ENCODE measurements at places on chromosomes 4 and X. TPM values are rescaled to one million over a fixed set of nuclear protein-coding genes. Genes with fewer than 3 reads are reported as not detected.

- no peak for DNase-seq
Measured at GRCh38 chr4:1463088-1463926, 57.1 kb upstream of the NKX1-1 start.

Gene NAP1L3
- total RNA-seq, result 1.2 TPM

DNA sequence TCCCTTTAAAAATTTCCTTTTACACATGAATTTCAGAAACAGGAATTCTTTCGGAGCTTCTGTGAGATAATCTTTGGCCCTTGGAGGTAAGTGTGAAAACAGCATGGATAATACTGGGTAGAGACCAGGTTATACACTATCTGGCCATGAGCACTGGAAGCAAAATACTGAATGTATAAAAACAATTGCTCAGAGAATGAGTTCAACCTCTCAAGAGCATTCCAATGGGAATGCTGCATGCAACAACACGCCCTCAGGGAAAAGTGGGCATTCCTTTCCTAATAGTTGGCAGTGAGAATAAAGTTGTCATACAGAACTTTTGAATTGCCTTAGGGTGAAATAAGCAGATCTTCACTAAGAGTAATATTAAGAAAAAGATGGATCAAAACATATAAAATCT, 574.8 kb upstream of the DIPK2B start:
- DNase-seq, result peak; percentile 88

- peak; percentile 65 for DNase-seq
Measured at GRCh38 chrX:42385730-42386129, 392.2 kb downstream of the PPP1R2C start.

DNA sequence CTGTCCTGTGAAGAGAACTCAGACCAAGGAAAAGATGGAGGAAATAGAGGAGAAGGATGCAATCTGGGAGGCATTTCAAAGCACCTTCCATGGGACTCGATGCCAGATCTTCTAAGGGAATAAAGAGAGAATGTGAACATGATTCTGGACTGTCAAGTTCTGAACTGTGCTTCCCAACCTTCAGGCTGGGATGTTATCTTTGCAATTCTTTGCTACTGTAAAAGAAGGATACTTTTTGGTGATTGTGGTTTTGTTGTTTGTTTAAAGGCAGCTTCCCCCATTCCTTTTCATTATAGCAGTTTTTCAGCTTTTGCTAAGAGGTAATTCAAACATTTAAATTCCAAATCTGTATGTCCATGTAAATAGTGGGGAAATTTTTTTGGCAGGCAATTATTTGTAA, 217.3 kb downstream of the NWD2 start:
- no peak for DNase-seq

GRCh38 chrX:19990151-19990555, 708 bp downstream of the BCLAF3 start:
- DNase-seq, result no peak

Gene ZNF630
- total RNA-seq, result 1.7 TPM

Gene DACH2
- not detected for total RNA-seq

Gene PNMA5
- not detected for total RNA-seq

GRCh38 chrX:154403192-154403591, 5.0 kb downstream of the RPL10 start:
- DNase-seq, result no peak

Gene TASL
- not detected for total RNA-seq

- DNase-seq, result peak; percentile 1
Measured at GRCh38 chrX:86047936-86048280, 550 bp upstream of the CHM start.

Gene CPXCR1
- total RNA-seq, result not detected

- no peak for DNase-seq
Measured at GRCh38 chrX:17403972-17404371, 29.0 kb downstream of the NHS start.

GRCh38 chr4:108276690-108277089, 108.0 kb upstream of the LEF1 start:
- DNase-seq, result no peak

Gene SCML2
- 0.52 TPM for total RNA-seq

- DNase-seq, result no peak
Measured at GRCh38 chrX:39956803-39957394, 140.9 kb downstream of the BCOR start.

DNA sequence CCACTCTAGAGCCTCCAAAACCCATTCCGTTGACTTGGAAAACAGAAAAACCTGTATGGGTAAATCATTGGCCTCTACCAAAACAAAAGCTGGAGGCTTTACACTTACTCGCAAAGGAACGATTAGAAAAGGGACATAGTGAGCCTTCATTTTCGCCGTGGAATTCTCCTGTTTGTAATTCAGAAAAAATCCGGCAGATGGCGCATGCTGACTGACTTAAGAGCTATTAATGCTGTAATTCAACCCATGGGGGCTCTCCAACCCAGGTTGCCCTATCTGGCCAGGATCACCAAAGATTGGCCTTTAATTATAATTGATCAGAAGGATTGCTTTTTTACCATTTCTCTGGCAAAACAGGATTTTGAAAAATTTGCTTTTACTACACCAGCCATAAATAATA, 60.8 kb downstream of the ZNF732 start:
- DNase-seq, result peak; percentile 0

Gene CETN2
- total RNA-seq, result 81.1 TPM

DNA sequence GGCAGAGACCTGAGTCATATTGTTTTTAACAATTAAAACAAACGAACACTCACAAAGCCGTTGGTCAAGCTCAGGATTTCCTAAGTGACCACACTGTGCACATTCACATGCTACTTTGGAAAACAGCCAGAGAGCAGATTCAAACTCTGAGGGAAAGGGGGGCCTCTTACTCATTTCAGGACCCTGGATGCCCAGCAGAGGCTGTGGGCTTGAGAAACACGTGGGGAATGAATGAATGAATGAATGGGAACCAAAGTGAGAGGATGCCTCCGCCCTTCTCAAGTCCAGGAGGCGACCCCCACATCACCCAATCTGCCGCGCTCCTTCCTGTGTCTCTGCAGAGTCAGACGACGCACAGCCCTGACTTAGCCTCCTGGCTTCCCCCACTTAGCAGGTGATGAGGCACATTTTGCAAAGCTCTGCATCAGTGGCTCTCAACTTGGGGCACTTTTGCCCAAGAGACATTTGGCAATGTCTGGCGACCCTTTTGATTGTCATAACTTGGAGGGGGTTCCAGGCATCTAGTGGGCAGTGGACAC, 76.0 kb downstream of the ABLIM2 start:
- DNase-seq, result no peak

DNA sequence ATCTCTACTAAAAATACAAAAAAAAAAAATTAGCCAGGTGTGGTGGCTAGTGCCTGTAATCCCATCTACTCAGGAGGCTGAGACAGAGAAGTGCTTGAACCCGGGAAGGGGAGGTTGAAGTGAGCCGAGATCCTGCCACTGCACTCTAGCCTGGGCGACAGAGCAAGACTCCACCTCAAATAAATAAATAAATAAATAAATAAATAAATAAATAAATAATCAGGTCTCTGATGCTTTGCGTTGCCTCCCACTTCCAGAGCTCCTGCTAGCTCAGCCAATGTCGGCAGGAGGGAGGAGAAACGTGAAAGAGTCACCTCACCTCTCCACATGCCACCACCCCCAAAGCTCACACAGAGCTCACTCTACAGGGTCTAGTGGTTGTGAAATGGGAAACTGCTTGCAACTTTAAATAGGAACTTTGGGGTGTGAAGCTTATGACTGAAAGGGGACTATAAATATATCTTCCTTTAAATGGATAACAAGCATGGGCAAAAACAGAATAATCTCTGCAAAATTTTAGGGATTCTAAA, 7.9 kb downstream of the SMIM31 start:
- DNase-seq, result no peak

Data from renal cortical epithelial cell (primary cell).